Right renal pelvis (tissue), 4 donors: ENCODE measurements at places on chromosomes 3 and 15. TPM values are rescaled to one million over a fixed set of nuclear protein-coding genes. Genes with fewer than 3 reads are reported as not detected.

- DNase-seq: no peak
Observed at GRCh38 chr15:101266034-101266433, 11.3 kb downstream of the SELENOS start.

The STX19 gene
- 0.34 TPM for polyA plus RNA-seq

The SV2B gene
- 1.1 TPM for polyA plus RNA-seq

GRCh38 chr3:7787871-7788828, 713.5 kb upstream of the LMCD1 start:
- DNase-seq: no peak

DNA sequence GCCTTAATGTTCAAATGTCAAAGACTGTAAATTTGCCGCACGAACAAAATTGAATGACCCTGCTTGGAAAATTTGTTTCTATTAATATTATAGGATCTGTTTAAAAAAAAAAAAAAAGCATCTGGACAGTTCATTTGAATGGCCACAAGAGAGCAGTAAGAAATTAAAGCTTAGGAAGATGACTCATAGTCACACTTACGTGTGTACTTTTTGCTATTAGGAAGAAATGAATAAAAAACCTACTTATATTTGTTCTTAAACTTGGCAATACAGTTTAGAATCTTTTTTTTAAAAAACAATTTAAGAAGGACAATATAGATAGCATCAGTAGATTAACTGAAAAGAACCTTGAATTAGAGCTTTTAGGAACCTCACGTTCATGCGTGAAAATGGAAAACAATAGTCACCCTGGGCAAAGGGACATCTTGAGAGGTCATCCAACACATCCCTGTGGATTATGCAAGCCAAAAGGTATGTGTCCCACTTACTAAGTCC, 621.8 kb downstream of the MECOM start:
- no peak for DNase-seq
